Transverse colon (tissue), 4 donors: ENCODE measurements at places on chromosomes 11 and 22.
A peak's percentile ranks its signal among the peaks of the same experiment; 100 is the strongest.

GRCh38 chr11:38446336-38446735, 1848.3 kb upstream of the RAG2 start:
- no peak for DNase-seq

DNA sequence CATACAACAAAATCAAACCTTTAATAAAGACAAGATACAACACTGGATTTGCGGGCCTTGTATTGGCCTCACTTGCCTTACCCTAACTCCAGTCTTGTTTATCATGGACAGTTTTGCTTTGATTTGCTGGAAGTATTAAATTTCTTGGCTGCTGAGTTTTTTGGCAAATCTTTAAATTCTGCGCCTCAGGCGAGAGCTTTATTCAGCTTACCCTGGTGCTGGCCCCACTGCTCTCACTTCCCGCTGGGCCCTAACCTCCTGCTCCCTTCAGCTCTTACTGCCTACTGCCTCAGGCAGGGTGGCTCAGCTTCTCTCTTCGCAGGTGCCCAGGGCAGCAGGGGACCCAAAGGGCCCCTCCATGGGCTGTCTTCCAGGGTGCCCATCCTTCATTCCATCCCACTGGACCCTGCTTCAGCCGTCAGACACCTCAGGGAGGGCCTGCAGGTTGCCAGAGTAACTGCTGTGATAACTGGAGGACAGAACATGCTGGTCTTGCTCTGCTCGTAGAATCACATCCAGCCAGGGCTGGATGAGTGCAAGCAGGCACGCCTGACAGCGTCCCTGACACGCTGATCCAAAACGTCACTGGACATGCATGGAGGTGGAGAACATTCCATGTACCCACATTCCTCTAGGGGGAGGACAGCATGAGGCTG, 45.7 kb upstream of the TUB start:
- DNase-seq, result no peak

- DNase-seq, result no peak
Measured at GRCh38 chr11:32290783-32291182, 144.6 kb downstream of the WT1 start.

- no peak for DNase-seq
Measured at GRCh38 chr11:36081274-36081945, 137.5 kb downstream of the LDLRAD3 start.

- no peak for DNase-seq
Measured at GRCh38 chr11:57308426-57309060, 16.2 kb downstream of the TNKS1BP1 start.

DNA sequence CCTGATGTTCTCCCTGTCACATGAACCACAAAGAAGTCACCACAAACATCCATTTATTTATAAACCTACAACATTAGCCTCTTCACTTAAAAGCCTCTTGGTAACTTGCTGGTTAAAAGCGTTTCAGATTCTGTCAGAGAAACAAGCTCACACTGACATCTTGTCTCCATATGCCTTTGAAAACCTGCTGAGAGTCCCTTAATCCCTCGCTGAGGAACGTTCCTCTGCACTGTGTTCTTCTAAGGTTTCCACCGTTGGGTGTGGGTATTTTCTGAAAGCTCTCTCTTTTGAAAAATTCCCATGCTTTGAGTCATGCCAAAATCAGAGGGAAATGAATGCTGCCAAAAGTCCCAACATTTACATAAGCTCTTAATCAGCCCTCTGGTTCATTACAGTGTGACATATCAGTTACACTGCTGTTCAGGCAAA, 149.8 kb downstream of the CCDC34 start:
- DNase-seq, result no peak

- DNase-seq, result no peak
Measured at GRCh38 chr22:28299309-28299708, 380.3 kb upstream of the PITPNB start.

DNA sequence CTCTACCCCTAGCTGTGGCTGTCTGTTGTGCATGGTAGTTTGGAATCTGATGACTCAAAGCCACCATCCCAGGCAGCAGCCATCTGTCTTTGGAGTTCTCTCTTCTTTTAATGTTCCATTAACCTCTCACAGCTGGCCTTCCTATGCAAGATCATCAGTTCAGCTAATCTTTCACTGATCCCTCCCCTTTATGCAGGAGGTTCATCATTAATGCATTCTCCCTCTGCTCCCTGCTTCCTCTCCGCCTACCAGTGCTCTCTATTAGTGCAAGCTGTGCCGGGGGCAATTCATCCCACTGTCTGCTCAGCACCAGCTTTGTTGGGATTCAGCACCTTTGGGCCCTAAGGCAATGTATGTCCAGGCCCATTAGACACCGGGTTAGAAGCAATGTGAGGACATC, 413.0 kb upstream of the LRRC4C start:
- DNase-seq, result no peak

DNA sequence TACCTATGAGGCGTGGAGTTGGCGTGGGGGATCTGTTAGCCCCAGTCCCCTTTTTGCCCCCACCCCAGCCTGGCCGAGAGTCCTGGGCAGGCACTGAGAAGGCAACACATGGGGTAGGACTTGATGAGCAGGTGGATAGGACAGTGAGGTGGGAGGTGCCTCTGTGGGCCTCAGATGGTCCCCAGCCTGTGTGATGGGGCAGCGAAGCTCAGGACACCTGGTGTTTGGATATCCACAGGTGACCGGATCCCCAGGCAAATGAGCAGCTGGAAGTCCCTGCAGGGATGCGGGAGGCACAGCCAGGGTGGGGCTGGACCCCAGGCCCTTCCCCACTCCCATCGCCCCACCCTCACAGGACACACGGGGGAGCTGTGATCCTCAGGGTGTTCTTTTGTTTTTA, 9.7 kb downstream of the FBLN1 start:
- no peak for DNase-seq

GRCh38 chr22:49365191-49365837, 462.4 kb downstream of the BRD1 start:
- DNase-seq, result no peak

GRCh38 chr22:37019309-37020191, at the start of the genes MPST and TST:
Gene MPST, plus strand, starts transcription at chr22:37019742. Its CDS starts 95 bp downstream, at chr22:37019837.
Gene TST, minus strand, starts transcription at chr22:37019447. Its CDS starts 715 bp downstream, at chr22:37018732.
- DNase-seq, result peak; percentile 84

DNA sequence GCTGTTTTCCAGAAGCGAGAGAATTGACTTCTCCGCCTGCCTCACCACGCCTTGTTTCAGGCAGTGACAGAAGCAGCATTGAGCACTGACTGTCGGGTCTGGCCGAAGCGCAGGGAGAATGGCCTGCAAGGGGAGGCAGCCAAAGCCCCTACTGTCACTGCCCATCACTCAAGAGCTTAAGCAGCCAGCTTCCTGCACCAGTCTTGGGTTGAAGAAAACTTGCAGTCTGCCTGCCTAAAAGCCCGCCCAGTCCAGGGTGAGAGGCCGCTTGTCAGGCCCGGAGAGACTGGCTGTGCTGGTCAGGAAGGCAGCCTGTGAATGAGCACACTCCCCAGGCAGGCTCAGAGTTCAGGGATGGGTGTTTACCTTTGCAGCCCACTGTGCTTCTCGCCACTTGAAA, 108.3 kb downstream of the PKNOX2 start:
- no peak for DNase-seq
